ENCODE measurements at places on chromosomes 12 and 14.

DNA sequence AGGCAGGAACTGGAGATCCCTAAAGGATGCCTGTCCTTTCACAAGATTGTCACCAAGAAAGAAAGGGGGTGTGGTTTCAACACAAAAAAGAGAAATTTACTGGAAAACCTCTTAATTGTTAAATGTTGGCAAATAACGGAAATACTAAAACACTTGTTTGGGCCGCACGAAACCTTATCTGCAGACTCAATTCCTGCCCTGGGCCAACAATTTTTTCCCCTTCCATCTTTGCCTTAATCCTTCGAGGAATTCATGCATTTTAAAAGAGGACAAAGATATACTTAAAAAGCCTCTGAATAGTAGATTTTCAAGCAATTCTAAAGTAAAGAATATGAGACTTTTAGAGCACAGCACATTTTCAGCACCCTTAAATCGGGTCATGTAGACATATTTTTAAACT is 366.2 kb downstream of the DUSP6 start:
- no peak for DNase-seq

DNA sequence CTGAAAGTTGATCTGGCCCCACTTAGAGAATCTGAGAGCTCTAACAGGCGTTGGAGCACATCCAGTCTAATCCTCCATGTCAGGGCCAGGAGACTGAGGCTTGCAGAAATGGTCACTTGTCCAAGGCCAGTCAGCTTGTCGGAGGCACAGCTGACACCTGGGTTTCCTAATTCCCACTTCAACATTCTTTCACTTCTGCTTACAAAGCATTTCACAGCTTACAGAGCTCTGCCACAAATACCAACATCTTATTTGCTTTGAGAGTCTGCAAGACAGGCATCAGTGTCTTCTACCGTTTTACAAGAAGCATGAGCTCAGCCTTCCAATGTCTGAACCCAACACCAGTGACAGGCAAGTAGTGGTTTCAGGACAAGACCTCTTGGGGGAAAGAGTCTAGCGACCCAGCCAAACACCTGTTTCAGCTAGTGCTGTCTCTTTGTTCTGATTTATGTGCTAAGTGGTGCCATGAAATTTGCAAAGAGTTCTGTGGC is 31.8 kb downstream of the ISCA2 start:
- no peak for DNase-seq

DNA sequence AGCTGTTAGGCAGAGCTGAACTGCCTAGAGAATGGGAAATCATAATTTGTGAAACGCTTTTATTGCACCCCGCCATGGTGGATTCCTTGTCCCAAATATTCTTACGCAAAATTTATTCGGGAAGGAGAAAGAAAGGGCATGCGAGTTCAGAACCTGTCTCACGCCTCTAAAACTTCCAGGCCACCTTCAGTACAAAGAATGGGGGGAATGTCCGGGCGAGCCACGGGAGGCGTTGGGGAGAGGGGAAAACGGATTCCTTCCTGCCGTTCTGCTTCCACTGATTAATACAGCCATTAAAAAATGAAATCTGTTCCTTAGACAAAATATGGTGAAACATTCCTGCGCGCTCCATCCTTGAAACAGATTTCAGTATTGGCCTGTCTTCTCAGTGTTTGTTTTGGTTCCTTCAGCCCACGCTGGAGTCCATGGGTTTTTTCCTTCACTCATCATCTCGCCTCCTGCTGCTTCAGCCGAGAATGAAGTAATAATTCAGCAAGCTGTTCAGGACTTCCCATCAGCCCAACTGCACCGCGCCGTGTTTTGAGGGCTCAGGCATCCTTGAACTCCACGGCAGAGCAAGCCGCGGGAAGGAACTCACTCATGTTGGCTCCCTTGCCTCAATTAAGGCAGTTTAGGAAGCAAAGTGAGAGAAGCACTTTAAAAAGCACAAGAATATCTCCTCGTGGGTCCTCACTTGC is 47.7 kb upstream of the CDKN3 start:
- no peak for DNase-seq

DNA sequence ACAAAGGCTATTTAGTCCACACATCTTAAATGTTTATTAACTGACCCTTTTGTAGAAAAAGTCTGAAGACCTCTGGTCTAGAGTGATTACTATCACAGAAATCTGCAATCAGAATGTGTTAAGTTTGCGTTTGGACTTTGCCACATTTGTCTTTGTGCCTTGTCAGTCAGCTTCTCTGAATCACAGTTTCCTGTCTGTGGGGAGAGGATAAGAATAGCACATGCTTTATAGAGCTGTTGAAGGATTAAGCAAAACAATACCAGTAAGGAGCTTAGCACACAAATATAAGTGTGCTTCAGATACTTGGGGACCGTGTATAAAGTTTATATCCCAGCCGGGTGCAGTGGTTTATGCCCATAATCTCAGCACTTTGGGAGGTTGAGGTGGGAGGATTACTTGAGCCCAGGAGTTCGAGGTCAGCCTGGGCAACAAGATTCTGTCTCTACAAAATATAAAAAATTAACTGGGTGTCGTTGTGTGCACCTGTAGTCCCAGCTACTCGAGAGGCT is 63.0 kb upstream of the BTG1 start:
- no peak for DNase-seq

DNA sequence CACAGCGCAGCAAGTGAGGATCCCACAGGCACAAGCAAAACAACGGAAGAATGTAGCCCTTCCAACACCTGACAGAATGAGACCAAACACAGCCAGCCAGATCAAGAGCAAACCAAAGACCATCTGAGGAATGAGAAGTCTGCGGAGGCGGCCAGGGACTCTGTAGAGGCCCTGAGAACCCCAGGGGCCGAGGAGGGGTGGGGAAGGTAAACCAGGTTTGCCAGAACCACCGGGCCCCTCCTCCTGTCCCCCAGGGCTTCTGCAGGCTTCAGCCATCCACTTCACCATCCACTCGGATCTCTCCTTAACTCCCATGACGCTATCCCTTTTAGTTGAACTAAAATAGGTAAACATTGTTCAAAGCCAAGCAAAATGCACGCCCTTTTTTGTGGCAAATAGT is 37.4 kb downstream of the ZCRB1 start:
- no peak for DNase-seq

- no peak for DNase-seq
These were observed 32.9 kb downstream of the MIPOL1 start for GRCh38 chr14:37230551-37231194.

GRCh38 chr12:128817111-128818015 is 6.4 kb downstream of the SLC15A4 start:
- no peak for DNase-seq

- no peak for DNase-seq
These were observed 194.7 kb downstream of the BCL11B start for GRCh38 chr14:99077076-99077843.

GRCh38 chr12:65756956-65757511 is 67.2 kb upstream of the HMGA2 start:
- no peak for DNase-seq

GRCh38 chr12:113197518-113198077 is 12.1 kb downstream of the RITA1 start:
- no peak for DNase-seq

DNA sequence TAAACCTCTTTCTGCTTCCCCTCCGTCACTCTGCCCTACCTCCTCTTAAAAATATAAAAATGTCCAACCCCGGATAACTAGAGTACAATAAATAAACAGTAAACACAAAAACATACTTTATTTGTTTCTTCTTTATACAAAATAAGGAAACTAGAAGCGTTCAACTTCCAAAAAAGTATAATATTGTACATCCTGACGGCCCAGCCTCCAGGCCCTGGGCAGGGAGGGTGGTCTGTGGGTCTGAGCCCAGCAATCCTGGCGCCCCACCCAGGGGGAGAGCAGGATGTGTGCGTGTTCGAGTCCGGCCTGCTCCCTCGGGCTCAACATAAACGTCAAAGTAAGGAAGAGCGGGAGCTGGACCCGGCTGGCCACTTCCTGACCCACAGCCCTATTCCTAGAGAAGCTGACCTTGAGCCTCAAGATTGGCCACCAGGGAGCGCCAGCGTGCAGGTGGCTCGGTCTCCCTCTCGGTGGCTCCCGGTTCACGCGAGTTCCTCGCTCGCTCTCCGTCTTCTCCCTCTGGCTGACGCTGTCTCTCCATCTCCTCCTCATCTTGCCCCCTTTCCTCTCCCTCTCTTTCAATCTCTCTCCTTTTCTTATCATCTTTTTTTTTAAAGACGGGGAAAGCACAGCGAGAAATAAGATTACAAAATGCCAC is 9.4 kb downstream of the LHX5 start:
- peak; percentile 18 for DNase-seq

- DNase-seq, result no peak
These were observed 7.5 kb downstream of the TBK1 start for GRCh38 chr12:64459394-64459891.

GRCh38 chr12:68065687-68066086 is 76.4 kb downstream of the IFNG-AS1 start:
- DNase-seq, result no peak

DNA sequence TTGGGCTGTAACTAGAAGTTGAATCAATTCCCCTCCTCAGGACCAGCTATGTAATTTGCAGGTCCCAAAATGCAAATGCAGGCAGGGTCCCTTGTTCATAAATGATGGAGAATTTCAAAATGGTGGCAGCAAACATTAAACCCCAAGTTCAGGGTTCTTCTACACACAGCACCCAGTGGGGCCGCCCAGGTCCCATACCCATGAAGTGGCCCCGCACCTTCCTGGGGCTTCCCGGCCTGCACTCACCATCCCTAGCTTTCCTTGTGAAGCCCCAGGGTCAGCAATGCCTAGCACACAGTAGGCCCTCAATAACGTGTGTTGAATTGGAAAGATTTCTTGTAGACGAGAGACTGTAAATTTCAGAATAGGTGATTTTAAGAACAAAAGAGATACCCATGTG is 76.0 kb downstream of the NTF3 start:
- DNase-seq, result no peak

DNA sequence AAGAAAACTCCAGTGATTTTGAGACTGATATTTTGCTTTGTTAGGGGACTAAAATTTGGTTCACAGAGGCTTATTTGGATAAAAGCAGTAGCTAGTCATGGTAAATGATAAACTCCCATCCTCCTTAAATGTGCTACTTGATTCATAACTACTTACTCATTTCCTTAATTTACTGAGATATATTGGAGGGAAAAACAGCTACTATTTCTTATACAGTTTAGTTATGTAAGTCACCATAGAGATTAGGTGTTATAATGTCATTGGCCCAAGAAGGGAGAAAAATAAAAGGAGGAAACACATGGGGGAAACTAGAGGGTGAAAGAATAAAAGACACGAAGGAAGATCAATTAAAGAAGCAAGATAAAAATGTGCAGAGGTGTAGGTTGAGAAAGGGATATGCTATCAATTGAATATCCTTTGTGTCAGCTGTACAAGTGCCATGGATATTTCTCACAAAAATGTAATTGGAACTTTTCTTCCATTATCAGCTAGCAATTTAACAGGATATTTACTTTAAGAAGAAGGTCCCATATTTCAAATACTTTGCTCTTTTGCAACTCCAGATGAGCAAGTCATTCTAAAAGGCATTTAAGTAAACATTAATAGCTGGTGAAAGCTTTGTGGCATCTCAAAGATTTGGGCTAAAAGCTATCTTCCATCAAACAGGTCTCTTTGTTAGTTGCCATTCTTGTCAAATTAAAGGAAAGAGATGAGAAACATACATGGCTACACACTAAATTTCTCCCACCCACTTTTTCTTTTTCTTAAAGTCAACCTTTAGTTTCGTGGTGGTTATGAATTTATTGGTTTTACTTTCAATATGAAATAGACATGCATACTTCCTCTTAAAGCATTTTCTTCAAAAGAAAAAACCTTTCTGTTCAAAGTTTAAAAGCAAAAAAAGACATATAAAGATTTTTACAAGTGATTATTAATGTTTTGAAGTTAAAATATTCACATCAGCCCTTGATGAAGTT is 439.5 kb downstream of the CCER1 start:
- DNase-seq, result no peak

DNA sequence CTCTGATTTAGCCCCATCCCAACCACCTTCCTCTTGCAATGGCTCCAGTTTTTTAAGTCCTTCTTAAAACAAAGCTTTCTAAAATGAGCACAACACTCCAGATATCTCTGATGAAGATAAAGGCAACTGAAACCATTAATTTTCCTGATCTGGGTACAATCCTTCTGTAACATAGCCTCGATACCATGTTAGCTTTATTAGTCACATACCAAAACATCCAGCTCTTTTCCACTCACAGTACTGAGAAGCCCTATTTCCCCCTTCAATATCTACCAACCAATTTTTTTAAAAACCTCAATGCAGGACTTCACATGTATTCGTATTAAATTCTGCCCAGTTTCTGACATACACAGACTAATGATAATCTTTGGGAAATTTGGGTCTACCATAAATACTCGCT is 105.9 kb downstream of the MED13L start:
- no peak for DNase-seq

DNA sequence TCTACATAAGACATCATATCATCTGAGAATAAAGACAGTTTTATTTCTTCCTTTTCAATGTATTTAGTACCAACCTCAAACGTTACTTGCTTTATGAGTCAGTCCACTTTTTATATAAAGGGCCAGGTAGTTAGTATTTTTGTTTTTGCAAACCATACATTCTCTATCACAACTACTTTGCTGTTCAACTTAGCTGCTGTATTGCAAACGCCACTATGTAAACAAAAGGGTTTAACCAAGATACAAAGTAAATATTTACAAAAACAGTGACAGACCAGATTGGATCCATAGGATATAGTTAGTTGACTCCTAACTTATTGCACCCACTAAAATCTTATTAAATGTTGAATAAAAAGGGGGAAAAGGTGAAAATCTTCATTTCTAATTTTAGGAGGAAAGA is 87.7 kb upstream of the FOXG1 start:
- DNase-seq, result no peak

DNA sequence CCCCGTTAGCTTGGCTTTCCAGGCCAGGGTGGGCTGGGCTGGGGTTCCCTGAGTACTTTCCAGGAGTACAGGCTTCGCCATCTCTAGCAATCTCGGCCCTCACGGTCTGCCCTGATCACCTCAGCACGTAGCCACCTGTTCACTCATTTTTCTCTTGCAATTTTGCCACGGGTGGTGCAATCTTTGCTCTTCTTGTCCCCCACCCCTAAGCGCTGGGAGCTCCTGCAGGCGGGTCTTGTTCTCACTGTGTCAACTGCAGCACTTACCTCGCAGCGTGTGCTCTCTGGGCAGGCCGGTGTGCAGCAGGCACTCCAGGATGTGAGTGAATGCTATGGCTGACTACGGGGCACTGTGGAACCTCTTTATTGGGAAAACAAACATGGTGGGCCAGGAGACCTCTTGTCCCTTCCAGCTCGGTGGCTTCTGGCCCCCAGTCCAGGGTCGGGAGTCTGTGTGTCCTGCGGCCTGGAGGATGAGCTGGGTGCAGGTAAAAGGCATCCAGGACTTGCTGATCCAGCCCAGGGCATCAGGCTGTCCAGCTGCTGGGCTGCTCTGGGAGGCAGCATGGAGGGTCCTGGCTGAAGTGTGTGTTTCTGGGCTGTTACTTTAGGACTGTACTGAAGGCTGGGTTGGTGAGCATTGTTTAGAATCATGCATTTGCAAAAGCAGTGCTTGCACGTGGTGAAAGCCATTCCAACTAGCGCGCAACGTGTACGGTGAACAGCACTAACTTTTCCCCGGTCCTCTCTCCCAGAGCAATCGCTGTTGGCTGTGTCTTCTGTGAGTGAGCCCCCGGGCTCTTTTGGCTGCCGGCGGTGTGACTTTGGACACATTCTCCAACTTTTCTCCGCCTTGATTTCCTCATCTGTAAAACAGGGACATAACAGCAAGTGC is 1.5 kb upstream of the ULK1 start:
- DNase-seq, result no peak

GRCh38 chr14:91477388-91477787 is 32.7 kb downstream of the PPP4R3A start:
- DNase-seq, result no peak

GRCh38 chr14:103528587-103529382 is at the start of gene TRMT61A:
Gene TRMT61A (plus strand): TSS chr14:103529196. CDS start chr14:103529979, 783 bp downstream.
- peak; percentile 63 for DNase-seq

Data from activated CD8-positive, alpha-beta memory T cell treated with anti-CD3 and anti-CD28 coated beads for 4 hours (primary cell).